Heart right ventricle (tissue), 16 donors: ENCODE measurements at places on chromosomes 2 and 18. TPM values are rescaled to one million over a fixed set of nuclear protein-coding genes. Genes with fewer than 3 reads are reported as not detected.

Gene ANKRD30BL
- total RNA-seq = not detected

Gene AKAIN1
- not detected for total RNA-seq

Gene NAB1
- total RNA-seq = 28.3 TPM

Gene IL37
- total RNA-seq = not detected

Gene CAPN14
- 0.25 TPM for total RNA-seq

Gene ANKRD29
- 8.5 TPM for total RNA-seq

Gene ALLC
- total RNA-seq = not detected

Gene EDAR
- not detected for total RNA-seq

Gene IL18RAP
- 0.12 TPM for total RNA-seq

Gene ALS2
- 40.0 TPM for total RNA-seq

Gene DGUOK
- 26.2 TPM for total RNA-seq

Gene CYP1B1
- total RNA-seq = 13.9 TPM

Gene FER1L5
- 0.06 TPM for total RNA-seq

Gene ANO7
- total RNA-seq = 2.6 TPM

Gene RFTN2
- 3.1 TPM for total RNA-seq

Gene SOWAHC
- total RNA-seq = 3.9 TPM

Gene UPP2
- not detected for total RNA-seq

Gene MEP1B
- not detected for total RNA-seq

Gene ZEB2
- 94.5 TPM for total RNA-seq

Gene CYP27C1
- not detected for total RNA-seq

Gene REL
- 6.3 TPM for total RNA-seq

Gene FTCDNL1
- total RNA-seq = 3.8 TPM

Gene TLX2
- not detected for total RNA-seq

Gene PROM2
- total RNA-seq = 0.90 TPM

Gene EPHA4
- total RNA-seq = 17.3 TPM

Gene AMER3
- total RNA-seq = not detected

Gene KATNAL2
- 2.0 TPM for total RNA-seq

Gene COL3A1
- 66.3 TPM for total RNA-seq

Gene SKA1
- 0.18 TPM for total RNA-seq
